ENCODE measurements at places on chromosomes 2 and 18.

GRCh38 chr2:236179236-236180075, 11.3 kb upstream of the GBX2 start:
- no peak for DNase-seq

DNA sequence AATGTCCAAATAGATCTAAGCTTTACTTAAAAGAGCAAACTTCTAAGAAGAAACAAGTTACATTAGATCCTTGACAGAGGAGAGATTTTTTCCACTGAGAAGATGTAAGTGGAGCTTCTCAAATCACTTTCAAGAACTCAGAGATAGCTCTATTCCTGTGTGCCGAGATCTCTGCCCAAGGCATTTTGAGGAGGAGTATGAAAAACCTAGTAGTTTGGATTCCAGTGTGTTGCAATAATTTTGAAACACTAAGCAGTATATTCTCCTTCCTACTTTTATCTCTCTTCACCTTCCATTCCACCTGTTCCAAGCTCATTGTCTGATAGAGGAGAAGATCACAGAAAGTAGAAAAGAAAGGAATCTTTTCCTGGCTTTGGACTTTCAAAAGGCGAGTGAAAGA, 192.0 kb upstream of the TANK start:
- no peak for DNase-seq

DNA sequence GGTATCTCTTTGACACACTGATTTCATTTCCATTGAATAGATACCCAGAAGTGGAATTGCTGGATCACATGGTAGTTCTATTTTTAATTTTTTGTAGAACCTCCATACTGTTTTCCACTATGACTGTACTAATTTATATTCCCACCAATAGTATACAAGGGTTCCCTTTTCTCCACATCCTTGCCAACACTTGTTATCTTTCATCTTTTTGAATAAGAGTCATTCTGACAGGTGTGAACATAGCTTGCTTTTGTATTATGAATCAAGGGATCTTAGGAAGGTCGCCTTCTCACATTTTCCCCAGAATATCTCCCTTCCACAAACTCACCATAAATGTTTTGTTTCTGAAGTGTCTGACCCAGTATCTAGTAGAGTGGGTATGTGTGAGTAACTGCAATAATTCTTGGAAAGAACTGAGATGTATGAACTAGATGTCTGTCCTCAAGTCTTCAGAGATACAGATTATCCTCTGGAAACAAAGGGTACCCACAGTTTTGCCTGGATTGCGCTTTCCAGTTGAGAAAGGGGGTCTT, 17.1 kb upstream of the SP3 start:
- no peak for DNase-seq

GRCh38 chr18:48885924-48886400, 64.8 kb downstream of the SMAD7 start:
- no peak for DNase-seq

DNA sequence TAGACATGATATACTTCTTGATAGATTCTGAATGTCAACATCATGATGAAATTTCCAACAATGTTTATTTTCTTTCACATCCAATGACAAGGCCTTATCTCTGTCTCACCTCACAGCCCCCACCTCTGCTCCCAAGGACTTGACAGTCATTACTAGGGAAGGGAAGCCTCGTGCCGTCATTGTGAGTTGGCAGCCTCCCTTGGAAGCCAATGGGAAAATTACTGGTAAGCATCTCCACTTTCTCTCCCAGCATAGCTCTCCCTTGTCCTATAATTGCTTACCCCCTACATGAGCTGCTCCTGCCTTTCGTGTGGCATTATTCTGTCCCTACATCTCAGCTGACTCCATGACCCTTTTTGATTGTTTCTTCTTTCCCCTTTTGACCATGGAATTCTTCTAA, 821.8 kb downstream of the MBD2 start:
- no peak for DNase-seq

- no peak for DNase-seq
Observed at GRCh38 chr2:84458551-84459017, 496 bp downstream of the SUCLG1 start.

GRCh38 chr2:47028171-47028570, 112.6 kb upstream of the MCFD2 start:
- no peak for DNase-seq

- DNase-seq: no peak
Observed at GRCh38 chr2:239719791-239720360, 305.3 kb downstream of the NDUFA10 start.

- DNase-seq: no peak
Observed at GRCh38 chr2:205613970-205614559, 68.2 kb upstream of the NRP2 start.

DNA sequence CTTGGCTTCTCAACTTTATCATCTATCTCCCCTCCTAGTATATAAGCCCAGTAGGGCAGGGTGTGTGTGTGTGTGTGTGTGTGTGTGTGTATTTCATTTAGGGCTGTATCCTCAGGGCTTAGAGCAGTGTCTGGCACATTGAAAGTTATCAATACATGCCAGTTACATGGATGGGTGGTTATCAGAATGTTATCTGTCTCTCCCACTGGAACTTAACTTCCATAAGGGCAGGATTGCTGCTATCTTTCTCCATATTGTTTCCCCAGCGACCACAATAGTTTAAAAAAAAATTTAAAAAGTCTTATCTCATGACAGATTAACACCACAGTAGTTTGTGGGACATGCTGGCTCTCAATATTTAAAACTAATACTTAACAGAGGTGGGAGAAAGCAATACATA, 488.9 kb downstream of the PLCL1 start:
- DNase-seq: no peak

GRCh38 chr2:187775651-187776050, 221.4 kb upstream of the TFPI start:
- DNase-seq: no peak

DNA sequence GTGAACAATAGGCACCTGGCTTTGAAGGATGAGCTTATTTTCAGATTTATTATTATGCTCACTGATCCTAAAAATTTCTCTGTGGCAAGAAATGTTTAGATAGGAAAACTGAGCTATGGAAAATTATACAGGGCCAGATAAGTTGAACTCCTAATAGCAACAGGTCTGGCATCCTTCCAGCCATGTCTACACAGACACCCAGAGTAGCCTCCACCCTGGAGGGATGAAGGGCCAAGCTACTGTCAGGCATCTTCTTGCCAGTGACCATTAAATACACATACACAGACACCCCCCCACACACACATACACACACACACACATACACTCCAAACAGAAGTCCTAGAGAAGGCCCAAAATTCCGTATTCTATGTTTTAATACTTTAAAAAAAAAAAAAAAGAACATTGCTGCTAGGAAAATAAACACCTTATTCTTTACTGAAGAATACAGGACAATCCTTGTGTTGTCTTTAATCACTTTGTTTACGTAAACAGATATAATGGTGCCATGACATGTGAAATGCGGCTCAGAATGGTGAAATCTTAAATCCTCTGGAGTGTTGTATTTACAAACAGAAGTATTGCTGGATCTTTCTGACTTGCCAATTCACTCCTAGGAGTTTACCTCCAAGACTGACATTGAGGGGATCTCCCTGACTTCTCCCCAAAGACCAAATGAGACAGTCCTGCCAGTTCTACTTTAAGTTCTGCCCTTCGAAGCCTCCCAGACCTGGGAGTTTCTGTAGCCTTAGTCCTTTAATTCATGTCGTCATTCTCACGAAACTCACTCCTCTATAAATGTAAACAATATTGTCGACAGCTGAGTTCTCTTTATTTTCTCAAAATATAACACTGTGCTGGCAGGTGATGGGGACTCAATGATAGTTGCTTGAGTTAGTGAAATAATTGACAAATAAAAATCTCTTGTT, 163.1 kb downstream of the ANTXR1 start:
- no peak for DNase-seq

GRCh38 chr2:46082531-46083485, 214.4 kb upstream of the EPAS1 start:
- no peak for DNase-seq

- no peak for DNase-seq
Observed at GRCh38 chr2:37619959-37620300, 51.5 kb downstream of the CDC42EP3 start.

GRCh38 chr18:5370332-5370731, 74.8 kb upstream of the ZBTB14 start:
- DNase-seq: no peak

GRCh38 chr2:27115519-27115918, 3.4 kb downstream of the CGREF1 start:
- no peak for DNase-seq

Measured in activated T-cell treated with anti-CD3 and anti-CD28 coated beads, Interleukin-2, amount 50 U/mL, for 48 hours (primary cell).